ENCODE measurements at places on chromosomes 6 and 20.

- no peak for DNase-seq
These were observed 115.3 kb upstream of the MRPS10 start for GRCh38 chr6:42332916-42333315.

- DNase-seq: no peak
These were observed 24.1 kb downstream of the RBCK1 start for GRCh38 chr20:432208-432607.

- no peak for DNase-seq
These were observed 8.8 kb upstream of the RSPH3 start for GRCh38 chr6:159008656-159009288.

DNA sequence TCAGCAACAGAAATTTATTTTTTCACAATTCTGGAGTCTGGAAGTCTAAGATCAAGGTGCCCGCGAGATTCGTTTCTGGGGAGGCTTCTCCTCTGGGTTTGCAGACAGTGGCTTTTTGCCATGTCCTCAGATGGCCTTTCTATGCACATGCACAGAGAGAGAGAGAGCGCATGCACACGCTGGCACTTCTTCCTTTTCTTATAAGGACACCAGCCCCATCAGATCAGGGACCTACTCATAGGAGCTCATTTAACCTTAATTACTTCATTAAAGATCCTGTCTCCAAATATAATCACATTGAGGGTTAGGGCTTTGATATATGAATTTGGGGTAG, 260.7 kb upstream of the PLCB4 start:
- DNase-seq: no peak

- no peak for DNase-seq
These were observed 83.0 kb downstream of the BANF2 start for GRCh38 chr20:17782768-17783167.

DNA sequence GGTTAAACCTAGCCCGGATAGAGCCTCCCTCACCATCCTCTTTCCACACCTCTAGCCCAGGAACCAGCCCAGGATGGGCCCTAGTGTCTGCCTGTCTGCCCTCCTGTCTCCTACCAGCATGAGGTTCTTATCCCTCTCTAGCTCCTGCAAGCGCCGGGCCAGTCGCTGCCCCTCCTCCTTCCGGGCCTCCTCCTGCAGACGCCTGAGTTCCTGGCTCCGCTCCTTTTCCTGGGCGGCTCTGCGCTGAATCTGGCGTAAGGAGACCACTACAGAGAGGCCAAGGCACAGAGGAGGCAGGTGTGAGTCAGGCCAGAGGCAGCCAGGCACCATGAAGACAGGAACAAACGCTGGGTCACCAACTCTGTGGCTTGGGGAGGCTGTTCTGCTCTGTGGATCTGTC, 4.3 kb upstream of the PSORS1C2 start:
- no peak for DNase-seq

Data from T-helper 9 cell (primary cell).